ENCODE measurements at places on chromosomes 3 and 15.
A peak's percentile ranks its signal among the peaks of the same experiment; 100 is the strongest.

DNA sequence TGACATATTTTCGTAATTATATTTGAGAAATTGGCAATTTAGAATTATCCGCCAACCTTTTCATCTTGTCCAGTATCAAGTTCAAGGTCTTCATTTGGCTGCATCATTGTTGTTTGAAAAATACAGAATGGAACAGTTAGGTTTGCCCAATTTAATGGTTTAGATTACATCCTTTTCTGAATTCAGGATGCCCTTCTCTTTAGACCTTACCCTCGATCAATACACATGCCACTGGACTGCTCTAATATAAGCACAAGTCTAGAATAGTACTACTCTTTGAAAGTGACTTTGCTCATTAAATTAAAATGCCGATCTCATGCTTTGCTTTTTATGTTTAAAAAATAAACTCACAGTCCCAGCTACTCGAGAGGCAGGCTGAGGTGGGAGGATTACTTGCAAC is 44.5 kb downstream of the PXK start:
- H3K36me3 ChIP-seq: no peaks in the 10 kb centered on the region
- no peaks in the 10 kb centered on the region for H3K4me1 ChIP-seq
- H3K27me3 ChIP-seq: no peaks in the 10 kb centered on the region
- H3K4me3 ChIP-seq: no peak overlapping the region

DNA sequence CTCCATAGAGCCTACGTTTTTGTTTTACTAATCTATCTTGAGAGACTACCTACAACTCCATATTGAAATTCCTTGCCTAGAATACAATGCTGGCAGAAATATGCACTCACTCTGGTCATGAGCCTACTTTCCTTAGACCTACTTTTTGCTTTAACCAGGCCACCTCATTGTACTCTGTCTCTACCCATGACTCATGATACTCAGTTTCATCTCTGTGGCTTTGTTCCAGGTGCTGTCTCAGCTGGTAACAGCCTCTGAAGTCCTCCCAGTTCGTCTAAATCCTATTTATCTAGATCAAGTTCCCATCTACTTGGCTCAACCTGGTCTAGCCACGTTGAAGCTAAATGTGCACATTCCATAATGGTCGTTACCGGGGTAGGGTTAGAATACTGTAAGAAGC is 536.4 kb downstream of the RSL24D1 start:
- no peak overlapping the region for H3K27ac ChIP-seq
- H3K27me3 ChIP-seq: no peaks in the 10 kb centered on the region
- no peak for DNase-seq
- no peak overlapping the region for H3K4me3 ChIP-seq
- H3K36me3 ChIP-seq: no peaks in the 10 kb centered on the region

DNA sequence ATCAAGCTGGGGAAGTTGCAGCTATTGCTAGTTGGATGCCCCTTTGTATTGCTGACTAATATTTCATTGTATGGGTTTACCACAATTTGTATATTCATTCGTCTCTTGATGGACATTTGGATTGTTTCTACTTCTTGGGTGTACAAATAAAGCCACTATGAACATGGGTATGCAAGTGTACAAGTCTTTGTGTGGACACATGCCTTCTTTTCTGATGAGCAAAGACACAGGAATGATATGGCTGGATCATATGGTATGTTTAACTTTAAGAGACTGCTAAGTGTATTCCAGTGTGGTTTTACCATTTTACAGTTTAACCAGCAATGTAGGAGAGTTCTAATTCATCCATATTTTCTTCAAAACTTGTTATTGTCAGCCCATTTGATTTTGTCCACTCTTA is 32.2 kb downstream of the NECTIN3 start:
- no peak for DNase-seq
- H3K36me3 ChIP-seq: no peaks in the 10 kb centered on the region
- H3K4me3 ChIP-seq: no peak overlapping the region
- H3K27me3 ChIP-seq: no peaks in the 10 kb centered on the region
- no peak overlapping the region for H3K27ac ChIP-seq

GRCh38 chr3:10625323-10625722 is 119.9 kb upstream of the ATP2B2 start:
- H3K36me3 ChIP-seq: no peaks in the 10 kb centered on the region
- no peaks in the 10 kb centered on the region for H3K27me3 ChIP-seq
- H3K4me1 ChIP-seq: no peaks in the 10 kb centered on the region
- H3K4me3 ChIP-seq: no peak overlapping the region

DNA sequence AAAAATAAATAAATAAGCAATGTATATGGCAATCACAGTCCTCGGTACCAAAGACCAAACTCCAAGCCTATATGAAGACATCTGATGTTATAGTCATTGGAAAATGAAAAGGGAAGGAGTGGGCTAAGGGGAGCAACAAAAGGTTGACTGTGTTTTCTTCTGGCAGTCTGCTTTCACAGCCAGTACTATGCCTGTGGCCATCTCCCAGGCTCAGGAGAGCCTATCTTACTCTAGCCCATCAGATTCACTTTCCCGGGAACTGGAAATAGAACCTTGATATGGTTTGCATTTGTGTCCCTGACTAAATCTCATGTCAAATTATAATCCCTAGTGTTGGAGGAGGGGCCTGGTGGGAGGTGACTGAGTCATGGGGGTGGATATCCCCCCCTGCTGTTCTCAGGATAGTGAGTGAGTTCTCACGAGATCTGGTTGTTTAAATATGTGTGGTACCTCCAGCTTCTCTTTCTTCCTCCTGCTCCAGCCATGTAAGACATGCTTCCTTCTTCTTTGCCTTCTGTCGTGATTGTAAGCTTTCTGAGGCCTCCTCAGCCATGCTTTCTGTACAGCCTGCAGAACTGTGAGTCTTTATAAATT is 105.3 kb downstream of the PLCH1 start:
- no peaks in the 10 kb centered on the region for H3K36me3 ChIP-seq
- no peak for DNase-seq

GRCh38 chr15:51353976-51354375 is 12.5 kb downstream of the GLDN start:
- no peak overlapping the region for H3K27ac ChIP-seq
- H3K27me3 ChIP-seq: no peaks in the 10 kb centered on the region
- H3K36me3 ChIP-seq: no peaks in the 10 kb centered on the region
- DNase-seq: no peak

GRCh38 chr3:126915015-126915414 is 67.9 kb upstream of the PLXNA1 start:
- no peak for DNase-seq
- no peak overlapping the region for H3K27ac ChIP-seq
- no peaks in the 10 kb centered on the region for H3K4me1 ChIP-seq

- no peak overlapping the region for H3K4me3 ChIP-seq
- peak overlapping the region; percentile 56 for H3K27ac ChIP-seq
- no peak for DNase-seq
- peaks cover 42% of the 10 kb centered on the region for H3K4me1 ChIP-seq
These were observed 93.2 kb downstream of the SLCO3A1 start for GRCh38 chr15:91946581-91947292.

DNA sequence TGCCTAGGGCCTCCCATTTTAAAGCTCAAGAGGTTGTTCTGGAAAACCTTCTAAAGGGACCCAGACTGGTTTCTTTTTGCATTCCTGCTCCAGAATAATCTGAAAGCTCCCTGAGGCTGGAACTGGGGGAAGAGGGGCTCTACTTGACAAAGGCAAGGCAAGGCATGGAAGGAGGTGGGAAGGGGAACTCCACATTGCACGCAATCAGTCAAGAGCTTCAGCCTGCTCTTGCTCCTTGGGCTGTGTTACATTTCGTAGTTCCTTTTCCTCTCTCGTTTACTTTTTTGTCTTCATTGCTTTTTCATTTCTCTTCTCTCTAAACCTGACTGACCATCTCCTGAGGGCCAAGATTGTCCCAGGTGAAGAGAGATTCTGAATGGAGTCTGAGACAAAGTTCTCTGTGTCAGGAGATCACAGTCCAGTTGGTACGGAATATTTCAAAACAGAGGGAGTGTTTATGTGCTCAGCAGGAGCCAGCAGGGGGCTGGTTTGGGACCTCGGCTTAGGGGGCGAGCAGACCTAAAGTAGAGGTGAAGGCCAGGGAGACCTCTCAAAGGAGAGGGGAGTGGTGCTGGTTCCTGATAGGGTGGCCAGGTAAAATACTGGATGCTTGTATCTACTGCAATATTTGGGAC is 6.0 kb upstream of the KCTD6 start:
- no peaks in the 10 kb centered on the region for H3K27me3 ChIP-seq
- no peak overlapping the region for H3K27ac ChIP-seq
- DNase-seq: no peak
- no peaks in the 10 kb centered on the region for H3K36me3 ChIP-seq
- no peak overlapping the region for H3K4me3 ChIP-seq

DNA sequence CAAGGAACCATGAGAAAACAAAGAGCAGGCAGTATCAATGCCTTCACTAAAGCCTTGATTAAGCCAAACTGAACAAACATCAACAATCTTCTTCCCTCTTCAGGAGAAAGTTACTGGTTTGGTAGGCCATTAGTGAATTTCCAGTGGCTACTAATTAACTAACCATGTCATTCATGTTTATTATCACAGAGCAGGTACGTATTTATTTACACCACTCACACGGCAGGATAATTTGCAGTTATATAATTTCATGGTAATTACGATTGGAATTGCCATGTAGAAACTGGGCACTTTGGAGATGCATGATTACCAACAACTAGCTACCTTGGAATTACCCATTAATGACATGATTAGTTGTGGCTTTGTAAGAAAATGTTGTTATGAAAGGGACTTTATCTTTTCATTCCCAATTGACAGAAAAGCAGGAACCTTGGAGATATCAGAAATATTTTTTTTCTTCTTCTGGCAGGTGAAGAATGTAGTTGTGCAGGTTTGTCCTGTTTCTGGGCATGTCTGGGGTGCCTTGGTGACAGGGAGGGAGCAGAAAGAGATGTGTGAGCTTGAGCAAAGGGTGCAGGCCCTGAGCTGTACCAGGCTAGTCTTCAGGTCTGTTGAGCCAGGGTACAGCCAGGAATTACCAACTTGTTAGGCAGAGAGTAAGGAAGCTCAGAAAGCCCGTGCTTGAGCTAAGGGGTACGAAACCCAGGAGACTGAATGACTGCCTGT is 310.7 kb downstream of the RORA start:
- peak; percentile 41 for DNase-seq
- no peaks in the 10 kb centered on the region for H3K4me1 ChIP-seq
- no peaks in the 10 kb centered on the region for H3K36me3 ChIP-seq
- no peak overlapping the region for H3K27ac ChIP-seq
- H3K4me3 ChIP-seq: no peak overlapping the region

DNA sequence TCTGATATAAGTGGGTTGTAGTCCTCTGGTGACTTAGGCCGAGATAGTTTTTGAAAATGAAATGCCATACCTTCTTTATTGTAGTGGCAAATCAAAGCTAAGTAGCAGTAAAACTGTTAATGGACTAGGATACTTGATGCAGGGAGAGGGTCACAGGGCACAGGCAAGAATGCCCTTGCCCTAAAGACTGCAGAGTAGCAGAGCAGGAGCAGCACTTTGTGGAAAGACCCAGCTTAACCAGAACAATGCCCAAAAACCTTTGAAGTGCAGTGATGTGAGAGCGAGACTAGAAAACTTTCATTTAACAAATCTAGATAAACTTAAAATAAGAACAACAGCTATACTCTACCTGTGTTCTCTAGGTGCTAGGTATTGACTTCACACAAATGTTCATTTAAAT is 121.9 kb downstream of the MBNL1 start:
- H3K27ac ChIP-seq: no peak overlapping the region
- no peak for DNase-seq
- no peaks in the 10 kb centered on the region for H3K4me1 ChIP-seq
- H3K36me3 ChIP-seq: peaks cover 1% of the 10 kb centered on the region
- H3K4me3 ChIP-seq: no peak overlapping the region

GRCh38 chr3:124512881-124513609 is 217.2 kb upstream of the UMPS start:
- DNase-seq: peak; percentile 7
- no peaks in the 10 kb centered on the region for H3K36me3 ChIP-seq
- no peak overlapping the region for H3K4me3 ChIP-seq
- H3K27ac ChIP-seq: no peak overlapping the region
- no peaks in the 10 kb centered on the region for H3K27me3 ChIP-seq
- H3K4me1 ChIP-seq: no peaks in the 10 kb centered on the region

GRCh38 chr15:94185547-94186236 is 45.7 kb upstream of the MCTP2 start:
- no peaks in the 10 kb centered on the region for H3K36me3 ChIP-seq
- H3K27ac ChIP-seq: no peak overlapping the region
- DNase-seq: no peak
- no peaks in the 10 kb centered on the region for H3K27me3 ChIP-seq
- no peak overlapping the region for H3K4me3 ChIP-seq
- no peaks in the 10 kb centered on the region for H3K4me1 ChIP-seq

DNA sequence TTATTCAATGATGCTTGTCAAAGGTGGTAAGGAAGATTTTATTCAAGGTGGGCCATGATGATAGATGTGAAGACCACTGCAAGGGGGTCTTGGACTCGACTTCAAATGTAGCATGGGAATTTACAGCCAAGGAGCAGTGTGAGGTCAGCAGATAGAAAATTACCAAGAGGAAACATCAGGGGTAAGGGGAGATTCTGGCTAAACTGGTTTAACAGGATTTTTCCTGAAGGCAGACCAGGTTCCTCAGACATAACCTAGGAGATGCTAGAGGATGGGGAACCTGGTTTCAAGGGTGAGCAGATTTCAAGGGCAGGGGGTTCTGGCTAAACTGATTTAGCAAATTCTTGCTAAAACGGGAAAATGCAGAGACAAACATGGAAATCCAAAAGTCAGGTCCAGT is 464.9 kb downstream of the TAFA4 start:
- H3K4me3 ChIP-seq: no peak overlapping the region
- no peaks in the 10 kb centered on the region for H3K4me1 ChIP-seq
- DNase-seq: no peak

DNA sequence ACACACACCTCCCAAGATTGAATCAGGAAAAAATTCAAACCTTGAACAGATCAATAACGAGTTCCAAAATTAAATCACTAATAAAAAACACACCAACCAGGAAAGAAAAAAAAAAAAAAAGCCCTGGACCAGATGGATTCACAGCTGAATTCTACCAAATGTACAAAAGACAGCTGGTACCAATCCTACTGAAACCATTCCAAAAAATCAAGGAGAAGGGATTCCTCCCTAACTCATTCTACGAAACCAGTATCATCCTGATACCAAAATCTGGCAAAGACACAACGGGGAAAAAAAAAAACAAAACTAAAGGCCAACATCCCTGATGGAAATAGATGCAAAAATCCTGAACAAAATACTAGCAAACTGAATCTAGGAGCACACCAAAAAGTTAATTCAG is 54.4 kb upstream of the SLC12A8 start:
- no peaks in the 10 kb centered on the region for H3K4me1 ChIP-seq
- H3K27me3 ChIP-seq: no peaks in the 10 kb centered on the region
- no peak overlapping the region for H3K27ac ChIP-seq
- no peak for DNase-seq

DNA sequence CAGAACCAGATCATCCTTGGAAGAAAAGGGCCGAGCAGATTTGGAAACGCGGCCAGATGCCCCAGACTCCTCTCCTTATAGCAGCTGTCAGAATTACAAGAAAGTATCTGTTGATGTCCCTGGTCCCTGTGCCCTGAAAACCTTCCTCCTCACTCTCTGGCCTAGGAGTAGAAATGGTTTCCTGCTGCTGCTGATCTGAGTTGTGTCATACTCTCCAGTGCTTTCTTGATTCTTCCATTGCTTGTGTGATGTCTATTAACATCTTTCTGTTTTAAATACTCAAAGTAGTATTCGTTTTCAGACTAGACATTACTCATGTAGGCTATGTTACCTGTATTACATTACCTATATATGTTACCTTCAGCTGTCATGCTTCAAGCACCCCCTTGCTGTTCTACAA is 26.8 kb upstream of the HERC1 start:
- DNase-seq: no peak
- no peak overlapping the region for H3K27ac ChIP-seq
- H3K4me1 ChIP-seq: no peaks in the 10 kb centered on the region
- H3K27me3 ChIP-seq: no peaks in the 10 kb centered on the region

Measured in large intestine (tissue), 12 donors.